ENCODE measurements at places on chromosomes 7 and 10.

- DNase-seq = no peak
- no peaks in the 10 kb centered on the region for H3K27me3 ChIP-seq
- no peaks in the 10 kb centered on the region for H3K4me1 ChIP-seq
- H3K4me3 ChIP-seq = no peak overlapping the region
- no peak overlapping the region for H3K27ac ChIP-seq
- H3K36me3 ChIP-seq = no peaks in the 10 kb centered on the region
Observed at GRCh38 chr7:80070391-80070790, 64.2 kb upstream of the GNAI1 start.

GRCh38 chr10:23078114-23078513 is 17.3 kb upstream of the MSRB2 start:
- H3K27me3 ChIP-seq = peaks cover 7% of the 10 kb centered on the region
- H3K4me3 ChIP-seq = no peak overlapping the region
- H3K36me3 ChIP-seq = no peaks in the 10 kb centered on the region
- H3K27ac ChIP-seq = no peak overlapping the region
- no peaks in the 10 kb centered on the region for H3K4me1 ChIP-seq

DNA sequence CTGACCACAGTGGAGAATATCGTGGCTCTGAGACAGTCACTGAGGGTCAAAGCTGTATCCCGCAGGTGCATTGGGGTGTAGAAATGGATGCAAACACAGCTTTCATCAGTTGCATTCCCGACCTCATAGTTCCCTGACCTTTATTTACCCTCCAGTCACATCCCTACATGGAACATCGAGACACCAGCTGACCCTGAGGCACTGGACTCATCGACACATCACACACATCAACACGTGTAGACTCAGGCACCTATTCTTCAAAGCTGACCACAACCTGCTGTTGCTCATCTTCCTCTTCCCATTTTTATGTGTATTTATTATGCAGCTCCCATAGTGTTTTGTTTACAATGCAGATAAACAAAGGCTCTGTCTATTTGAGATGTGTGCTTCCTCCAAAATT is 396.9 kb upstream of the NRP1 start:
- no peak overlapping the region for H3K27ac ChIP-seq
- no peak overlapping the region for H3K4me3 ChIP-seq
- no peak for DNase-seq
- no peaks in the 10 kb centered on the region for H3K27me3 ChIP-seq
- H3K4me1 ChIP-seq = no peaks in the 10 kb centered on the region

GRCh38 chr10:22988581-22989360 is 60.9 kb downstream of the ARMC3 start:
- H3K4me3 ChIP-seq = no peak overlapping the region
- no peaks in the 10 kb centered on the region for H3K36me3 ChIP-seq
- DNase-seq = peak; percentile 43

- DNase-seq = no peak
- H3K36me3 ChIP-seq = no peaks in the 10 kb centered on the region
- peaks cover 5% of the 10 kb centered on the region for H3K4me1 ChIP-seq
- no peak overlapping the region for H3K27ac ChIP-seq
- no peak overlapping the region for H3K4me3 ChIP-seq
Observed at GRCh38 chr7:26854876-26855855, 9.2 kb downstream of the SKAP2 start.

- no peaks in the 10 kb centered on the region for H3K27me3 ChIP-seq
- no peaks in the 10 kb centered on the region for H3K36me3 ChIP-seq
- no peak for DNase-seq
Observed at GRCh38 chr10:16439295-16439694, 2.5 kb downstream of the PTER start.

GRCh38 chr7:37129035-37129425 is 319.6 kb downstream of the ELMO1 start:
- no peaks in the 10 kb centered on the region for H3K4me1 ChIP-seq
- H3K27me3 ChIP-seq = no peaks in the 10 kb centered on the region
- DNase-seq = no peak
- H3K27ac ChIP-seq = no peak overlapping the region

- no peak overlapping the region for H3K27ac ChIP-seq
- DNase-seq = no peak
- H3K27me3 ChIP-seq = no peaks in the 10 kb centered on the region
- no peaks in the 10 kb centered on the region for H3K4me1 ChIP-seq
Observed at GRCh38 chr7:130276796-130277762, 10.4 kb downstream of the CPA2 start.

GRCh38 chr10:13631594-13631993 is 44.8 kb downstream of the PRPF18 start:
- no peaks in the 10 kb centered on the region for H3K27me3 ChIP-seq
- peaks cover 7% of the 10 kb centered on the region for H3K36me3 ChIP-seq
- H3K27ac ChIP-seq = no peak overlapping the region

DNA sequence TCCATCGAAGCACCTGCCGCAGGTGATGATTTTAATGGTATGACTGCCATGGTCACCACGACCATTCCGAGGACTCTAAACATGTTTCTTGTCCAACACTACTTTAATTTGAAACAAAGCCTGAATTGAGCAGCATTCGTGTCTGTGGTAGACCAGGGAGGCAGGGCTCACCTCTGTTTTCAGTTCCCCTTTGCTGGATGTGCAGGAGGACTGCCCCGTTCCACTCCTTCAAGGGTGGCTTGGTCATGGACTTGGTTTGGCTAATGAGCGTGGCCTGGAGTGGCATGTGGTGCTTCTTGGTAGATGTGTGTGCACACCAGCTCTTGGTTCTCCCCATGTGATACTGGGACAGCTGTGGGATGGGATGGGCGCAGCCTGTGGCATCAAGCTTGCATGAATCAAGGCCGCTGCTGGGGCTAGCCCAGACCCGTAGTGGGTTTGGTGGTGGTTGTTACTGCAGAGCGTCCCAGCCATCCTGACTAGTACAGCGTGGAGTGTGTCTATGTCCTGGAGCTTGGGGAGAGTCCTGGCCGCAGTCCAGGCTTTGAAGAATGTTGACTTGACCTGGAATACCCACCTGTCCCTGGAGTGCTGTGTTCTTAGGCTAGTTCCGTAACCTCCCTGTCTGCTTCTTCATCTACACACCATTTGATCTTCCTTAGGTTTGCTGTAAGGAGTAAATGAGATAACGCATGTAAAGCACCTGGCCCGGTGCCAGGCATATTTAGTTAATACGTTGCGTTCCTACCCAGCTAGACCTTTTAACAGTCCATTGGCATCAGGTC is 34.8 kb downstream of the MGMT start:
- H3K36me3 ChIP-seq = no peaks in the 10 kb centered on the region
- DNase-seq = no peak
- H3K27ac ChIP-seq = no peak overlapping the region

All from CD8-positive, alpha-beta memory T cell (primary cell).